ENCODE measurements at places on chromosomes 7 and 10.

DNA sequence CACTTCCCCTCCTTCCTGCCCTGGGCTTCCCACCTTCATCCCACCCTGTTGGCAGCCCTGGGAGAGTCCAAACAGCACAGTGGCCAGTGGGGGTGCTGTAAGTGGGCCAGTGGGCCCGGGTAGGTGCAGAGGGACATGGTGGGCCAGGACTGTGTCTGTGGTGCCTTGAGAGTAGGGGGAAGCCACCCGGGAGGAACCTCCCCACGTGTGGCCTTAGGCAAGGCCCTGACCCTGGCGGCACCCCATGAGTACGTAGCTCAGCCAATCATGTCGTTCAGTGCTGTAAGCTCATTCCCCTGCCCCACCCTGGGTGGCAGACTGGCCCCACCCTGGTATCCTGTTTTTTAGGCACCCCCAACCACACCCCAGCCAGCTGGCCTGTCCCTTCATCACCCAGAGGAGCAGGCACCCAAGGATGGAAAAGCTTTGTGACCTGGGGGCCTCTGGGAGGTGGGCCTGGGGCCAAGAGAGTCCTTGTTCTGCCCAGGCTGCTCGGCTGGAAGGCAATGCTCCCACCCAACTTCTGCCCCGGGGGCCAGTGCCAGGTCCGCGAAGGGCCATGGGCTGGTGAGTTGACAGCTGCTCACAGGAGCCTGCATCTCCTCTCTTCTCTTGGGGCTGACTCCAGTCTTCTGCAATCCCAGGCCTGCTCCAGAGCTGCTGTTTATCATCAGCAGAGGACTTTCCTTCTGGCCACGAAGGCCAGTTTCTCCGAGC lies 41.6 kb downstream of the TSPAN15 start:
- DNase-seq = no peak

DNA sequence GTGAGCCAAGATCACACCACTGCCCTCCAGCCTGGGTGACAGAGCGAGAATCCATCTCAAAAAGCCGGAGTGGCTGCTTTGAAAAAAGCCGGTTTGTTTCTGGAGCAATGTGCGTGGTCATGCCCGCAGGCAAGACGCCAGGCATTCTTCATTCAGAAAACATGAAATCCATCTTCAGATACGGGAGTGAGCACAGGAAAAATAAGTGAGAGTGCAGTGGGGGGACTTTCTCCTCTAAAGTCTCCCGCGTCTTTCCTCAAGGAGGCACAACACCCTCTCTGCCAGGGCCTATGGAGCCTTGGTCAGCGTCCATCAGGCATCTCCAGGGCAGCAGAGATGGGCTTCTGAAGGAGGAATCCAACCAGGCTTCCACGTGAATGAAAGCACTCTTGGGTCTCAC lies 62.3 kb upstream of the DGKI start:
- no peak for DNase-seq

DNA sequence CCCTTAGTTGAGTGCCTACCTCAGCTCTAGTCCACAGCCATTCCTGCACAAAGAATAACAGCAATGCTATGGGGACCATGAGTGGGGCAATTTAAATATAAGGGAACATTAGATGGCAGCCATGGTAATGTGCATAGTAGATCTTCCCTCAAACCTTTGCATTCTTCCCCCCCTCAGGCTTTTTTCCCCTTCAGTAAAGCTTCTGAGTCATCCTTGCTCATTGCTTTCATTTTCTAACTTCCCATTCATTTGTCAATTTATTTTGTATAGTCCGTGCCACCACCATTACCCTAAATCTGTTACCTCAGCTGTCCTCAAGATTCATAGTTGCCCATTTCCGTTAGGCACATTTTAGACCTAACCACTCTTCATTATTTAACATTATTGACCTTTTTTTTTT lies 10.7 kb downstream of the HECTD2 start:
- DNase-seq = no peak

DNA sequence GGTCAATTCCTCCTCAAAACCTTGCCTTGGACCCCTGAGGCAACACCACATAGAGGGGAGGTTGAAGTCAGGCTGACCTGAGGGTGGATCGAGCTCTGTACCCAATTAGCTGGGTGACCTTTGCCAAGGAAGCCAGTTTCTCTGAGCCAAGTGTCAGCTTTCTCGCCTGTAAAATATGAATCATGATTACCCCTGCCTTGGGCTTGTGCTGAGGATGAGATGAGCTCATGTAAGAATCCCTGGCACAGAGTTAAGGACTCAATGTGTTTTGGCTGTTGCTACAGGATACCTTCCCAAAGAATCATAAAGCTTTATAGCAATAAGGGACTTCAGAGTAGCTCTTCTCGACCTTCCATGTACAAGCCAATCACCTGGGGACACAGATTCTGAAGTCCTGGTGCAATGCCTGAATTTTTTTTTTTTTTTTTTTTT lies 43.5 kb upstream of the CACUL1 start:
- DNase-seq = no peak

DNA sequence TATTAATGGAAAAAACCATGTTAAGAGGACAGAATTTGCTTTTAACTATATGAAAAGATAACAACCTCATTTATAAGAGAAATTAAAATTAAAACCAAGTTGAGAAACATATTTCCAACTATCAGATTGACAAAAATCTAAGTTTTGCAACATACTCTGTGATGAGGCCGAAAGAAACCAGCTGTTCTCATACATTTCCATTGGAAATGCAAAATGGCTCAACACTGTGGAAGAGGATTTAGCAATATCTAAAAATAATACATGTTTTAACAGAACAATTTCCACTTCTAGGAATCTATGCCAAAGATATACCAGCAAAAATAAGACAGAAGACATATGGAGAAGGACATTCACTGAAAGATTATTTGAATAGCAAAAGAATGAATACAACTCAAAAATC lies 268.8 kb downstream of the DYNC1I1 start:
- DNase-seq = no peak

DNA sequence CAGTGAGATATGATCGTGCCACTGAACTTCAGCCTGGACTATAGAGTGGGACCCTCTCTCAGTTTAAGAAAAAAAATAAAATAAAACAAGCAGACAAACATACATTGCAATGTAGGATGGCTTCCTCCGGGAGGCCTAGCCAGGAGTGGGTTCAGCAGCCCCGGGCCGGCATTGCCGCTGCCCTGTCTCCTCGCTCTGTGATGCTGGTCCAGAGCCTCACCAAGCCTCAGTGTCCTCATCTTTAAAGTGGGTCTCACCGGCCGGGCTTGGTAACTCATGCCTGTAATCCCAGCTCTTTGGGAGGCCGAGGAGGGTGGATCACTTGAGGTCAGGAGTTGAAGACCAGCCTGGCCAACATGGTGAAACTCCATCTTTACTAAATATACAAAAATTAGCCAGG lies 71.6 kb downstream of the PTPRE start:
- no peak for DNase-seq

- DNase-seq = no peak
Observed at GRCh38 chr10:109025172-109025571, 898.1 kb downstream of the XPNPEP1 start.

- DNase-seq = no peak
Observed at GRCh38 chr10:4176500-4177281, 391.7 kb upstream of the KLF6 start.

- no peak for DNase-seq
Observed at GRCh38 chr7:30521532-30521931, 16.9 kb upstream of the GGCT start.

- no peak for DNase-seq
Observed at GRCh38 chr10:26372513-26373354, 65.4 kb upstream of the APBB1IP start.

GRCh38 chr7:108045669-108046068 lies 42.7 kb upstream of the LAMB1 start:
- no peak for DNase-seq

GRCh38 chr7:36486336-36486735 lies 96.7 kb downstream of the ANLN start:
- DNase-seq = no peak

GRCh38 chr10:97851341-97852001 lies 1.8 kb downstream of the GOLGA7B start:
- no peak for DNase-seq

DNA sequence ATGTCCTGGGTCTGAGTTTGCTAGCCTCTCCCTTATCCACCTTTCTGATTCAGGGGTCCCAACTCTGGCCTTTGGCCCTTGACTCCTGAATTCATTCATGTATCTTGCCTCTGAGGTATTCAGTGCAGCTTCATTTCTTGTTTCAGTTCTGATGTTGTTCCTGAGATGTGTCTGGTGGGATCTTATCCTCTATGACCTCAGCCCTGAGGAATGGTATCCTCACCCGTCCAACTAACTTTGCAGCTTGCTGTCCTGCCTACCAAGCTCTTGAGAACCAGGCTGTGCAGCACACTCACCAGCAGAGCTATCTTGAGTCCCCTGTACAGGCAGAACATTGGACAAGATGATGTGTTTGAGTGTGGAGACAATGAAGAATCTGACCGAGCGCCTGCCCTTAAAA lies 13.8 kb downstream of the SUFU start:
- no peak for DNase-seq

- no peak for DNase-seq
Observed at GRCh38 chr7:141354251-141354650, 197.0 kb upstream of the AGK start.

- no peak for DNase-seq
Observed at GRCh38 chr10:103709341-103709920, 145.9 kb downstream of the SH3PXD2A start.

- DNase-seq = no peak
Observed at GRCh38 chr10:132458586-132459300, 61.7 kb downstream of the PWWP2B start.

- DNase-seq = no peak
Observed at GRCh38 chr7:33794959-33795358, 110.4 kb upstream of the BMPER start.

- DNase-seq = no peak
Observed at GRCh38 chr7:54846273-54846672, 87.3 kb upstream of the SEC61G start.

- DNase-seq = no peak
Observed at GRCh38 chr10:31769564-31769963, 159.1 kb downstream of the ARHGAP12 start.

All from NCI-H2081 treated with DMSO at 0.1 percent for 48 hours (cell line).